GM06990 (cell line): ENCODE measurements at places on chromosomes 3 and 15.

DNA sequence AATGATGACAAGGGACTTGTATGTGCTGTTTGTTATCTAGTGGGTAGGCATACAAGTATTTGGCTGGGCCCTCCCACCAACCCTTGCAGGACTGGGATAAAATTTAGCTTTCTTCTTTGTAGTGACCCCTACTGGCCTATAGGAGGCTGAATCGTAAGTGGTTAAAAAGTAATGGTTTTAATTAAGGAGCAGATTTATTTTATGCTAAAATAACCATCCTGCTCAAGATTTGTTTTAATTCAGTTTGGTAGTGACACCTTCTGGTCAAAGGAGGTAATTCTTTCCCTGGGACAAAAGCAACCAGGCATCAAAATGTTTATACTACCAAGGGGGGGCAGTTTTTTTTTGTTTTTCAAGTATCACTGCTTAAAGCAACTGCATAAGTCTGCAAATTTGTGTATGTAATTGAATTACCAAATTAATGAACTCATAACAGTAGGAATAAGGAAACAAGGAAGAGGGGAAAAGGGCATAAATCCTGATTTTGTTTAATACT is 70.7 kb downstream of the TOP2B start:
- no peak for DNase-seq

DNA sequence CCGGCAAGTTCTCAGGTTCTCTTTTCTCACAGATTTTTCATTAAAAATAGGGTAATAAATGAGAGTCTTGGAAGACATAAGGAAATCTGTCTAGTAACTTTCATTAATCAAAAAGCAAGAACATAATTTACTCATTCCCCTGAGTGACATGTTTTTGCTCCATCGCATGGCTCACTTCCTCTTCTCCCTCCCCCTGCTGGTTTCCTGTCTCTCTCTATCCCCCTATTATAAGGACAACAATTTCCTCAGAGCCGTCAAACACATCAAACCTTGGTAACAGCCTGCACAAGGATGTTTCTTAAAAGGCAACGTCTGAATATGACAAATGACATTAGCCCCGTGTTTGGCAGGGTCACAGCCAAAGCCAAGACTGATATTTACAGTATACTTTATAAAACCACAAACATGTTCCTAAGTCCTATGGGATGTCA is 1149.6 kb downstream of the IGSF11 start:
- peak; percentile 1 for DNase-seq

DNA sequence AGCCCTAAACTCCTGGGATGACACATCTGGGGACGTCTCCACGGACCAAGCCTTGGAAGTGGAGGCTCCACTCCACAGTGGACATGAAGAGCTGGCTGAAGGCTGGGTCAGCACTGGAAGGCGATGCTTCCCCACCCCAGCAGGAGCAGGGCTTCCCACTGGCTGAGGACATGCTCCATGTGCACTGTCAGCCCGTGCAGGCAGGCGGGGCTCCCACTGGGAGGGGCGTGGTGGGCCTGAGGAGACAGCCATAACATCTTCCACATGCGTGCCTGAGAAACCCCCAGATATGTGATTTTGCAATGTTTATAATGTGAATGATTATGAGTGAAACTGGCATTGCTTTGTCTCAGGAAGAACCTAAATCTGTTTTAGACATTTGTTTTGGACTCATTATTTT is 231.3 kb downstream of the KLF13 start:
- DNase-seq, result no peak

DNA sequence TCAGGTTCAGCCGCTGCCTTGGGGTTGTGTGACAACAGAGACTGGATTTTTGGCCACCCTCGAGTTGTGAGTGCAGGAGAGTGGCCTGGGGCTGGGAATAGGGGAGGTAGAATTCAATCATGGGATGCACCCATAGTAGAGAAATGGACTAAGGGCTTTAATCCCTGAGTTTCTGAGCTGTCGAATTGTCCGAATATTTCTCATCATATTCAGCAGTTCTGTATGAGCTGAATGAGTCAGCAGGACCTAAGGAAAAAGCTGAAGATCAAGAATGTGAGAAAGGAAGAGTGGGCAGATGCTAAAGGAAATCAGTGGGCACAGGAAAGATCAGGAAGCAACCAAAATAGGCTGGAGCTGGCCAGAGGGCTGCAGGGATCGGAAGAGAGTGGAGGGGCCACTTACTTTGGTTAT is 44.4 kb upstream of the SACM1L start:
- no peak for DNase-seq

DNA sequence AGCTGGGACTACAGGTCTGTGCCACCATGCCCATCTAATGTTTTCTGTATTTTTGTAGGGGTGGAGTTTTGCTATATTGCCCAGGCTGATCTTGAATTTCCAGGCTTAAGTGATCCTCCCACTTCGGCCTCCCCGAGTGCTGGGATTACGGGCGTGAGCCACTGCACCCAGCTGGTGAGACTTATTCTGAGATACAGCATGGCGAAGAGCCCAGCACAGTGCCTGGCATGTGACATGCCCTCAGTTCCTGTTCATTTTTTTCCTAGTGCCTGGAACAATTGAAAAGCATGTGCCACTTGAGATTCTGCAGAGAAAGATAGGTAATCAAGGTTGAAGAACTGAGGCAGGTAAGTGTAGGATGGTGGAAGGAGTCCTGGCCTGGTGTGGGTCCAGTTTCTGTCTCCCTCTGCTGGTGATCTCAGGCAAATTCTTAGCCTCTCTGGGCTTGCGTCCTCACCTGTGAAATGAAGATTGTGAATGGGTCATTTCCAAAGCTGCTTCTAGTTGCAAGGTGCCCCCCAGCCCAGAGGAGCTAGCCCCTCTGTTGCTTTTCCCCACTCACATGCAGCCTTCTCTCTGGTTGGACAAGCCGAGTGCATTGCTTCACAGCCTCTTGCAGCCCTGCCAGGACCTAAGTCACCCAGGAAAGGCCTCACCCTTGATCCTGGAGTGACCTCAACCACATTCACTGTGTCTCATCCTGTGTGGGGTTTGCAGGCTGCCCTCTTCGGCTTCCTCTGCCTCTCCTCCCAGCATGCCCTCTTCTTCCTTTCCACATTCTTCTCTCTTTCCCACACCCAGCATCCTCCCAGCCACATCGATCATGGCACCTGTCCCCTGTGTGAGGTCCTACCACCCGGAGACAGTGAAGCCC is 4.3 kb upstream of the RHCG start:
- no peak for DNase-seq
